Activated CD4-positive, alpha-beta memory T cell treated with anti-CD3 and anti-CD28 coated beads for 36 hours (primary cell): ENCODE measurements at places on chromosomes 5 and 9. TPM values are rescaled to one million over a fixed set of nuclear protein-coding genes. Genes with fewer than 3 reads are reported as not detected.

DNA sequence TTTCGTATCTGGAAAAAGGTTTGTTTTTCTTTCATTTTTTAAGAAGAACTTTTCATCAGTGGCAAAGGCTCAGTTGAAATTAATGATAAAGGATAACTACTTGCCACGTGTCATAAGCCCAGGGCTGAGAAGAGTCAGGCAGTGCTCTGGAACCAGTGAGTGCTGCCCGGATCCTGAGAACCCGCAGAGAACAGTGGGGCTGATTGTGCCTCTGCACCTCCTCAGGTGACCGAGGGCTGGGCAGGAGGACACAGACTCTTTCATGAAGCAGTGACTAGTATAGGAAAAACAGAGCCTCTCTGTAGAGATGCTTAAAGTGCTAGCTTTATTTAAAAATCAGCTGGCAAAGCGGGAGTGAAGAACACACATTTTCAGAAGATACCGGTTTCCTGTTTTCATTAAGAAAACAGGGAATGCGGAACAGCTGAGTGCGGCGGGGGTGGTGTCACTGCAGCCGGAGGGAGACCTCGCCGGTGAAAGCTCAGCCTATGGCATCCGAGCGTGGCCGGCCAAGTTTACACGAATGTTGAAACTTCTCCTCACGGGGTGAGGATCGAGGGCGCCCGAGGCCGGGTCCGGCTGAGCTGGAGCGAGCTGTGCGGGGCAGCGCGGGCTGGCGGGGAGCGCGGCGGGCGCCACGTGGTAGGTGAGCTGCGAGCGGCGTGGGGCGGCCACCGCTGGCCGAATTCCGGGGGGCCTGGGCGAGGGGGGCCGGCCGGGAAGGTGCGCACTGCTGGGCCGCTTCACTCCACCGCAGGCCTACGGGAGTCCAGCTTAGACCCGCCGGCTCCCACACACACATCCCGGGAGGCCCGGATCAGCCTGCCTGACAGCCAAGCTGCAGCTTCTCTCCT, 134.7 kb upstream of the DMRT1 start:
- peak; percentile 66 for DNase-seq
- peaks cover 12% of the 10 kb centered on the region for H3K4me1 ChIP-seq
- H3K36me3 ChIP-seq = peaks cover 9% of the 10 kb centered on the region
- peaks cover 5% of the 10 kb centered on the region for H3K27me3 ChIP-seq

GRCh38 chr9:99345942-99346341, 123.9 kb downstream of the SEC61B start:
- H3K27ac ChIP-seq = no peak overlapping the region
- no peaks in the 10 kb centered on the region for H3K27me3 ChIP-seq
- H3K4me1 ChIP-seq = no peaks in the 10 kb centered on the region
- H3K4me3 ChIP-seq = no peak overlapping the region
- no peaks in the 10 kb centered on the region for H3K36me3 ChIP-seq
- DNase-seq = no peak

GRCh38 chr5:95919658-95920057, 42.0 kb downstream of the ELL2 start:
- H3K4me1 ChIP-seq = peaks cover 4% of the 10 kb centered on the region
- no peaks in the 10 kb centered on the region for H3K27me3 ChIP-seq
- DNase-seq = no peak

DNA sequence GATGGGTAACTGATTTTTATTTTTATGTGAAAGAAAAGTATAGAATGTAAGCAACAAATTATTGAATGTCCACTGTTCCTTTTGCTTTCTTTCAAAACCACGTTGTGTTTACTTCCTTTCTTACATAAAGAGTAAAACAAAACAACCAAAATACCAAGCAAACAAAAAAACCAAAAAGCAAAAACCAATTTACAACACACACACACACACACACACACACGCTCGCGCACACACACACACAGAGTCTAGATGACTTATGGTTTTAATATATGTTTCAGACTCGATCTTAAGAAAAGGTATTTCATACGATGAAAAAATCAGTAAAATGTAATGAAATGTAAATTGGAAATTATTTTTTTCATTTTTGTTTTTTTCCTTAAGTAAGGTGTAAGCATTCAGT, 80.3 kb downstream of the ADGRV1 start:
- H3K4me1 ChIP-seq = no peaks in the 10 kb centered on the region
- H3K27ac ChIP-seq = no peak overlapping the region
- H3K27me3 ChIP-seq = peaks cover 5% of the 10 kb centered on the region
- H3K4me3 ChIP-seq = no peak overlapping the region

DNA sequence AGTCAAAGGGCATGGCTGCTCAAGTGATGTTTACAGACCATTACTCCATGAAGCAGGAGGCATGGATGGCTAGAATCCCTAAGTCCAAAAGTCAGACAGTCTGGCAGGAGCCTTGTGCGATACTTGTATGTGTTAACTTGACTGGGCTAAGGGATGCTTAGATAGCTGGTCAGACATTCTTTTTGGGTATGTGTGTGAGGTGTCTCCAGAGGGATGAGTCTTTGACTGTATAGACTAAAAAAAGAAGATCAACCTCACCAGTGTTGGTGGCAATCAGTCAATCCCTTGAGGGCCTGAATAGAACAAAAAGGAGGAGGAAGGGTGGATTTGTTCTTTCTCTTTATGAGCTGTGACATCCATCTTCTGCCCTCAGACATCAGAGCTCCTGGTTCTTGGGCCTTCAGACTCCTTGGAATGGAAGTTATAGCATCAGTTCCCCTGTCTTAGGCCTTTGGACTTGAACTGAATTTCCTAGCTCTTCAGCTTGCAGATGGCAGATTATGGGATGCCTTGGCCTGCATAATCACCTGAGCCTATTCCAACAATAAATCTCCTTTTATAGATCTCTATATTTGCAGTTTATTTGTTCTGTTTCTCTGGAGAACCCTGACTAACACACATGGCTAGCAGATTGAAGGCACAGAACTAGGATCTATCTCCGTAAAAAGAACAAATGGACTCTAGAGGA, 9.7 kb upstream of the HSPB3 start:
- no peaks in the 10 kb centered on the region for H3K4me1 ChIP-seq
- no peak overlapping the region for H3K27ac ChIP-seq
- no peak for DNase-seq
- no peaks in the 10 kb centered on the region for H3K36me3 ChIP-seq
- no peaks in the 10 kb centered on the region for H3K27me3 ChIP-seq

GRCh38 chr9:106771608-106772007, 91.4 kb upstream of the ZNF462 start:
- H3K4me1 ChIP-seq = no peaks in the 10 kb centered on the region
- no peaks in the 10 kb centered on the region for H3K36me3 ChIP-seq
- no peaks in the 10 kb centered on the region for H3K27me3 ChIP-seq
- H3K27ac ChIP-seq = no peak overlapping the region
- H3K4me3 ChIP-seq = no peak overlapping the region
- no peak for DNase-seq

GRCh38 chr5:39891376-39891775, 466.6 kb upstream of the DAB2 start:
- no peak overlapping the region for H3K4me3 ChIP-seq
- no peaks in the 10 kb centered on the region for H3K36me3 ChIP-seq
- peaks cover 2% of the 10 kb centered on the region for H3K27me3 ChIP-seq
- H3K4me1 ChIP-seq = no peaks in the 10 kb centered on the region
- no peak overlapping the region for H3K27ac ChIP-seq

GRCh38 chr9:131577005-131578000, 32.0 kb downstream of the PRRT1B start:
- H3K36me3 ChIP-seq = peaks cover 25% of the 10 kb centered on the region
- DNase-seq = no peak
- no peak overlapping the region for H3K4me3 ChIP-seq

- H3K4me3 ChIP-seq = no peak overlapping the region
- DNase-seq = no peak
- H3K27ac ChIP-seq = no peak overlapping the region
- peaks cover 2% of the 10 kb centered on the region for H3K27me3 ChIP-seq
- no peaks in the 10 kb centered on the region for H3K36me3 ChIP-seq
These were observed 61.9 kb downstream of the KCNT1 start for GRCh38 chr9:135763716-135764446.

DNA sequence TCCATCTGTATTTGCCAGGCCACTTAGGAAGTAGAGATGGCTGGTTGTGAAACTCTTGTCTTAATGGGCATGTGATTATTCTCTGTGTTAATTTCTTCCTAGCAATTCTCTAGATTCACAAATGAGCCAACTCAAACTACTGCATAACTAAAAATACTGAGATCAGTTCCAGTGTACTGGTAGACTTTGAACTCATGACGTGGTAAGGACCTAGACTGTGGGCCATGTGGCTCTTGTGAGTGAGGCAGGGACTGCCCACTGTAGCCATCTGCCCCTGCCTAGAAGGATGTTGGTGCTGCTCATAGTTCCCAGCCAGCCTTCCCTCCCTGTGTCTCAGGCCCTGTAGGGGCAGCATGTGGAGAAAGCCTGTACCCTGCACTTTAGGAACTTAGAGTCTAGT, 47.4 kb downstream of the CYSTM1 start:
- H3K4me1 ChIP-seq = peaks cover 29% of the 10 kb centered on the region
- H3K27ac ChIP-seq = no peak overlapping the region
- DNase-seq = no peak
- no peaks in the 10 kb centered on the region for H3K27me3 ChIP-seq

DNA sequence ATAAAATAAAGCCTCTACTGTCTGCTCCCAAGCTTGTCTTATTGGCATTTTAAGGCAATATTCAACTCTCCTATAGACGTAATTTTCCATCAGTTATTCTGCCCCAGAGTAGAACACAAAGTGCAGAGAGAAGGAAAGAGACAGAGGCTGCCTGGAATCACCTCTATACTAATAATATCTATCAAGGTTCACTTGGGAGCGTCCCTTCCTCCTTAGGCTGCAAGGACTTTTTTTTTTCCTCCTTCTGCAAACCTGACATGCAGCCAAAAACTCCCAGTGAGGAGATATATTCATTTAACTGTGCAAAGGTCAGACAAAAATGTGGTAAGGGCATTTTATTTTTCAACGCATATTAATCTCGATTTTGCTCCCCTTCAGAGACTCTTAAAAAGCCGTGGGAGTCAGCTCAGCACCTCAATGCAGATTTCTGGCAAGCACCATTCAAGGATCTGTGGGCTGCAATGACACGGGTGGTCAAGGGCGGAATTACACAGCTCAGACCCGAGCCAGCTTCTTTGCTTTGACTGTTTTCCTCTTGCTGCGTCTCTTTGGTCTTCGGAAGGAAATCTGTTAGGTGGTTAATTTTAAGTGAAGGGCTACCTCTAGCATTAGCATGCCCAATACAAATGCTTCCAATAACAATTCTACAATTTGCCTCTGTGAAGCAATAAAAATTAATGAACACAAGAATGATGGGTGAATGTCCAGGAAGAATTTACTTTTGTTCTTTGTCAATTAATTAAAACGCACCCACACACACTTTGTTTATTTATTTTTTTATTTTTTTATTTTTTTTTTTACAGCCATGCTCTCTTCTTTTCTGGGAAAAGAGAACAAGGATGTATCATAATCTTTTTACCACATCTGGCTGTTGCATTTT, 587.7 kb upstream of the GRAMD2B start:
- no peak overlapping the region for H3K4me3 ChIP-seq
- H3K27me3 ChIP-seq = no peaks in the 10 kb centered on the region
- no peaks in the 10 kb centered on the region for H3K4me1 ChIP-seq
- H3K27ac ChIP-seq = no peak overlapping the region
- DNase-seq = no peak

DNA sequence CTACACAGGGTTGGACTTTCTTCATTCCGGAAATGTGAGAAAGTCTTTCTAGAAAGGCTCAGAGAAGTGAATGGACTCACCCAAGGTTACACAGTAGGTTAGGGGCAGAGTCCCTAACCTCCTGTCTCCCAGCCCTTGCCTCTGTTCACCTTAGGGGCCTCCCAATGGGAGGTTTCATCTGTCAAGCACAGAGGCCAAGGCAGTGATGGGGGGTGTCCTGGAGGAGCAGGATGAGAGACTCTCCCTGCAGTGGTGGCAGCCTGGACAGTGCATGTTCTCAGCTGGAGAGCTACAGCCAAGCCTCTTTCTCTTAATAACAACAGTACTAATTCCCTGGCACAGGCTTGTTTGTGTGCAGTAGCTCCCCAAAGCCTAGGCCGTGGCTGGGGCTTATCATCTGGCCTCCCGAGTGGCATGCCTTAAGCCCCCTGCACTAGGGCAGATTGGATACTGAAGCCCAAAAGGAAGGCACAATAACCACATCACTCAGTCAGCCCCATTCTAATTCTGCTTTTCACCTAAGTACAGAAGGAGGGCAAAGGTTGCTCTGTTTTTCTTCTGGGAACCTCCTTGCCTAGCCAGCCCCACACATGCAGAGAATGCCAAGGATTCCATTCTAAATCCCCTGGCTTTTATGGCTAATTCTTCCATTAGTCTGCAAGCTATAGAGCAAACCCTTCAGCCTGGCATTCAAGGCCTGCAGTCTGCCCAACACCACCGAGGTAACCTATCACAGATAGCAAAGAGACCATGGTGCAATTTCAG, 50.2 kb upstream of the XPA start:
- no peak overlapping the region for H3K27ac ChIP-seq
- no peak overlapping the region for H3K4me3 ChIP-seq
- peaks cover 34% of the 10 kb centered on the region for H3K27me3 ChIP-seq
- no peak for DNase-seq

GRCh38 chr5:174337276-174338184, 292.0 kb downstream of the NSG2 start:
- H3K27ac ChIP-seq = no peak overlapping the region
- no peak overlapping the region for H3K4me3 ChIP-seq
- no peaks in the 10 kb centered on the region for H3K4me1 ChIP-seq
- H3K27me3 ChIP-seq = peaks cover 19% of the 10 kb centered on the region

DNA sequence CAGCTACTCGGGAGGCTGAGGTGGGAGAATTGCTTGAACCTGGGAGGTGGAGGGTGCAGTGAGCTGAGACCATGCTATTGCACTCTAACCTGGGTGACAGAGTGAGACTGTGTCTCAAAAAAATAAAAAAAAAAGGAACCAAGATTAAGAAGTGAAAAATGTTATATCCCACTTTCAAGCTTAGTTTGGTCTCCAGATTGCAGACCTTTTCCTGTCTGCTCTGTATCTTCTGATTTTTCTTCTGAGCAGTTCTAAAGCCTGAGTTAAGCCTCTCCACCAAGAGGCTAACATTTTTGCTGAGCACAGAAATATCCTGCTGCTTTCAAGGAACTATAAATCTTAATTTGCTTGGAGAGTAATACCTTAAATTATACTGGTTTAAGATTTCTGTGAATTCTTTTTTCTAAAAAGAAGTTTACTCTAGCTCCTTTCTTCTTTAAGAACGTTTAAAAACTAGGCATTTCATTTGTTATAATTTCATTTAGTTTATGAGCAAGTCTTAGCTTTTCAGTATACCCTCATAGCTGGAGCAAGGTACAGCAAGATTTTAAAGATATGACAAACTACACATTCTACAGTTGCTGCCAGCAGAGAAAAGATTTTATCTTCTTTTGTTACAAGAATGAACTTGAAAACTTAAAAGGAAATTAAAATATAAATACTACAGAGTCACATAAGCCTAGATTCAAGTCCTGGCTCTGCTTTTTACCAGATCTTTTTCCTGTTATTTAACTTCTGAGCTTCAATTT, 55.0 kb downstream of the GARNL3 start:
- DNase-seq = no peak
- H3K4me1 ChIP-seq = peaks cover 11% of the 10 kb centered on the region
- H3K27me3 ChIP-seq = peaks cover 5% of the 10 kb centered on the region

TMEM252 gene
- total RNA-seq = not detected

DMRT1 gene
- not detected for total RNA-seq
